ENCODE measurements at places on chromosomes 4 and X.

- no peak for DNase-seq
These were observed 290.3 kb upstream of the LDB2 start for GRCh38 chr4:17188547-17189400.

DNA sequence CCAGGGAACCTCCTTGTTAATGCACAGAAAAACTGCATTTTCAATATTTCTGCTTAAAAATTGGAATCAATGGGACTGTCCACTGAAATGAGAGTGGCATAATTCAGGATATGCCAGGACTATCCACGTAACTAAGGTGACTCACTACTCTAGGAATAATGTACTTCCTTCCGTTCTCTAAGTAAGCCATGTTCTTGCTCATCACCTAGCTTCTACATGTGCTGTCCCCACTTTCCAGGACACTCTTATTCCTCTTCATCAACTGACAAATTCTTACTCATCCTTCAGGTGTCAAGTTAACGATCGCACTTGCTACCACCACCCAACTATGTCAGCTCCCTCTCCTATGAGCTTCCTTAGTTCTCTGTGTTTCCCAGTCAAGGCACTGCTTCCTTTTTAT lies 342.8 kb upstream of the F9 start:
- DNase-seq: no peak

- DNase-seq: no peak
These were observed 115.0 kb downstream of the CEP44 start for GRCh38 chr4:174398728-174399127.

DNA sequence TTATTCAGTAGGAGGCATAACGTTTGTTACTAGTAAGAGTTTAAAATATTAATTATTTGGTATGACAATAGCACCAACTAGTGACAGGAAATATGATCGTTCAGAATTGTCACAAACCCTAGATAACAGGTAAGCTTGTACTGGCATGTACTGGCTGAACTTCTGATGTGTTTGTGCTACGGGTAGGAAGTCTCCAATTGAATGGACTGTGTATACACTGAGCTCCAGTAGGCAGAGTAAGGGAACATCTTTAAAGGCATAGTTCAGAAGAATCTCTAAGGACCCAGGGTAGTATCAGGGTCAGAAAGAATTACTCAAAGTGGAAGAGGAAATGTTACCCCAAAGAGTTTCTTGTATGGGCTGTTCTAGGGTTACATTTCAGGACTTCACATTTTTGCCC lies 230.4 kb downstream of the EDA2R start:
- no peak for DNase-seq

GRCh38 chr4:5018603-5019002 lies 655 bp downstream of the CYTL1 start:
- DNase-seq: no peak

All from substantia nigra (tissue), 51 donors.